IPS DF 19.7 (cell line): ENCODE measurements at places on chromosomes 3 and 15.

DNA sequence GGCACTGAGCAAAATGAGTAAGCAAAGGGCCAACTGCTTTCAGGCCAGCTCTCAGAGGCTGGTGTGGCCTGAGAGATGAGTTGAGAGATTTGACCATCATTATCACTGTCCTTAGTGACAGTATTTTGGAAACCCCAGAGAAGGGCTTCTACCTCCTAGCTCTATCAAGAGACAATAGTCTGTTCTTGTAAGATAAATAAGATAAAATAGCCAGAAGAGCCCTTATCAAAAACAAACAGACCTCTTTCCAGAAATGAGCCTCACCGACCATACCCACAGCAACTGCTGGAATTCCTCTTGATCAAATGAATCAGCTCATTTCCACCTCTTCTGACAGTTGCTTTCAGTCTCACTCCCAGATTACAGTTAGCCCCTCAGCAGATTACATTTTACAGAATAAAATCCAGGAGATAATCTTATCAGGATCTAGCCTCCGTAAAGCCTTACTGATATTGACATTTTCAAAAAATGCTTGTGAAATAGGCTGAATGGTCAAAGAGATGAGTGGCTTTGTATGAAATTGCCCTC is 4.5 kb downstream of the HDC start:
- DNase-seq = no peak

- no peak for DNase-seq
Observed at GRCh38 chr15:60989696-60990095, 239.4 kb downstream of the RORA start.

DNA sequence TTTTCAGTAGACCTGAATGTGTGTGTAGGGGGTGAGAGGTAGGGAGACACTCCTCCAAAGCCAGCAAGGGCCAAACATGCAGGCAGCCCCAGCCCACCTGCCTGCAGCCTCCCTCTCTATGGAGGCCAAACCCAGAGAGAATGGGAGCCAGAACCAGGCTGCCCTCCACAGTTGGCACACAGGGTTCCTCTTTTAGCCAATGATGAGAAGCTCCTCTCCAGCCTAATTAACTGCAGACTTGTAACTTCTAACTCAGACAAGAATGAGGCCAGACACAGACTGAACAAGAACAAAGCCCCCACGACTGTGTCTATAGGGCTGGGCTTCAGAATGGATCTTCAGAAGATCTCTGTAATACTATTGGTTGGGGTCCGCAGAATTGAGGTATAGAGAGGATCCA is 12.3 kb upstream of the TLE3 start:
- no peak for DNase-seq

DNA sequence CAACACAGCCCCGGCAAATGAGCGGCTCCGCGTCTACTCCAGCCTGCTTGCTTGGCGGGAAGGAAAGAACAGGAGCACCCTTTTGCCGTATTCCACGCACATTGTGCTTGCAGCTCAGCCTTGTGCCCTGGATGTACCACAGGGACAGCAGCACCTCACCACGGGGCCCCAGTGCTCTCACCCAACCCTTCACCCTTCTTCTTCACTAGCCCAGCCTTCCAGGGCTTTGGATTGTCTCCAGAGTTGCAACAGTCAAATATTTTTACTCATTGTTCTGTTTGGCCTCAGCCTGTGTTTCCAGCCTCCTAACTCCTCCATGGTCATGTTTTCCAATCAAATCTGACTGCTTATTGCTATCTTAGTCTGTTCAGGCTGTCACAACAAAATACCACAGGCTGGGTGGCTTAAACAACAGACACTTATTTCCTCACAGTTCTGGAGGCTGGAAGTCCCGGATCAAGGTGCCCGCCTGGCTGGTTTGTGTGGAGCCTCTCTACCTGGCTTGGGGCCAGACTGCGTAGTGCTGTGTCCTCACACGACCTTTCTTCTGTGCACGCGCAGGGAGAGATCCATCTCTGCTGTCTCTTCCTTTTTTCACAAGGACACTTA is 79.2 kb upstream of the ABHD17C start:
- no peak for DNase-seq

DNA sequence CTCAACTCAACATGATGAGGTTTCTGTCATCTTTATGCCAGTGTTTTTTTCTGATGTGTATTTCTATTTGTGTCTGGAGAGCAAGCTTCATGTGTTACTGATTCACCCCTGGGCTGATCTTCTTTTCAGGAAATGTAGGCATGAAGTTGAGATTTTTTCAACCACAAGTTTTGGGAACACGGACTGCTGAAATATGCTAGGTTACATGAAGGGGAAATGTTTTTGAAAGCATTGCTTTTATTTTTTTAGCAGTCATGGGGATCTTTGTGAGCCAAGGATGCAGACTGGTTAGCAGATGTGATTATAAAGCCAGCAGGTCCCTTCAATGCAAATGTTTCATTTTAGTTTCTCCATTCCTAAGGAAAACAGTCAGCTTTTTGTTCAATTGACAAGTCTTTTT is 219.3 kb upstream of the COL8A1 start:
- no peak for DNase-seq

DNA sequence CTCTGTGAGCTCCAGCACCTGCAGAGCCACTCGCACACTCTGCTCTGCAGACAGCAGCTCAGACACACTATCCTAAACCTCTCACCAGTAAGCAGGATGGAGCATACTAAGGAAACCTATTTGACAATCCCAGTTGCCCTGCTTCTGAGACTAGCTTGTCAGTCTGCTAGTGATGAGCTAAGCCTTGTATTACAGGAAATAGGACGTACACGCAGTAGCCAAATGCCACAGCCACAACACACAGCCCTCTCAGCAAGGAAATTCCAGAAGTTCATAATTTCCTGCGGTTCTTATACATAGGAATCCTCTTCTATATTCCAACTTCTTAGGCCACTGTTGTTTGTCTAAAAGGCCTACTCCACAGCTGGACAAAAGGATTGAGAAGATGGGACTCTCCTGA is 74.5 kb downstream of the MYLK start:
- DNase-seq = no peak

- DNase-seq = no peak
Observed at GRCh38 chr15:80211976-80212375, 40.0 kb downstream of the CTXND1 start.

DNA sequence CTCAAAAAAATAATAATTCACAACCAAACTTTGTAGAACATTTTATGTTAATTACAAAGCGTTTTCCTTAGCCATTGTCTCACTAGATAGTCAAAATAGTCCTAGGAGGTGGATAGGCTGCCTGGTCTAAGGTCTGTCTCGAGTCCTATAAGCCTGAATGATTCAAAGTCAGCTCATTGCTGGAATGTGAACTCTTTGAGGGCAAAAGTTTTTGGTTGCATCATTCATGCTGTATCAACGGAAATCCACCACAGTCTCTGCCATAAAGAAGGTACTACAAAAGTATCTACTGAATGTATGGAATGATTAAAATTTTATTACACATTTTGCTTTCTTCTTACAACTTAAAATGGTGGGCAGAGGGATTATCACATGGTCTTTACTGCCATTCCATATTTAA is 387.3 kb upstream of the RARB start:
- DNase-seq = no peak

GRCh38 chr3:171883257-171883892 is 40.2 kb downstream of the TMEM212 start:
- DNase-seq = no peak

DNA sequence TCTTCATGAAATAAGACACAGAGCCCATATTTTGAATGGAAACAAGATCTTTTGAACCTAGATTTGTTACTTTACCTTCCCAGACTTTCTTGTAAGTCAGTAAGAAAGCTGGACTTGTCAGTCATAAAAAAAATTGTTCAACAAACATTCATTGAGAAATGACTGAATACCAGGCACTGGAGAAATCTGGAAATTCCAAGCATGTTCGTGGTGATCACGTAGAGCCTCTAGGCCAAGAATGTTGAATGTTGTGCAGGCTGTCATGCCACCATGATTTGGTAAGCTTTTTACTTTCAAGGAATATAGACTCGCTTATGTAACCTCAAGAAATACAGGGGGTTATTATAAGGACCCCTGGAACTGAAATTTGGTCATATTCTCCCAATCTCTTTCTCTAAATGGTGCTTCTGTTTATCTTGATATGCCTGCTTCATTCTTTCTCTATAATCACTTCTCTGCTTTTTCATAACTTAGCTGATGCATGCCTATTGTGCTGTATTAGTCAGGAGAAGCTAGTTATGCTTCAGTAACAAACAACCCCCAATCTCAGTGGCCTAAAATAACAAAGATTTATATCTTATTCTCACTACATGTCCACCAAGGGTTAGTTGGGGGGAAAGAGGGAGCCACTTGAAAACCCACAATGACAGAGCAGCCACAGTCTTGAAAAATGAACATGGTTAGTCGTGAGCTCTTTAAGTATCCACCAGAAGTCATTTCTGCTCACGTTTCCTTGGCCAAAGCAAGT is 3.4 kb upstream of the TPM1 start:
- no peak for DNase-seq

- DNase-seq = no peak
Observed at GRCh38 chr15:90432253-90432652, 44.2 kb downstream of the IQGAP1 start.

DNA sequence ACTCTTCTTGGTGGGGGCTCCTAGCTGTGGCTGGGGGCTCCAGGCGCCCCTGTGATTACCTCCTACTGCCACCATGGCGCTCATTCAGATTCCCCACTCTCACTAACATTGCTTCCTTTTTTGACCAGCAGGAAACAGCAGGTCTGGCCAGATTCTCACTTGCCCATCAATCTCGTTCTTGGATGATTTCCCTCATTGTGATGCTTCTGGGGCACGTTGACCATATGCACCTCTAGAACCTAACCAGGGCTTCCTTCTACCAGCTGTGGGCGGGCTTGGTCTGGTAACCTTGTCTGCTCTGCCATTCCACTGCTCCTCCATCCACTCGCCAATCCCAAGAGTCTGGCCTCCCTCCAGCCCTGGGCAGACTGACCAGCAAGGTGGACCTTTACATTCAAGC is 35.9 kb upstream of the PTPN23 start:
- no peak for DNase-seq

DNA sequence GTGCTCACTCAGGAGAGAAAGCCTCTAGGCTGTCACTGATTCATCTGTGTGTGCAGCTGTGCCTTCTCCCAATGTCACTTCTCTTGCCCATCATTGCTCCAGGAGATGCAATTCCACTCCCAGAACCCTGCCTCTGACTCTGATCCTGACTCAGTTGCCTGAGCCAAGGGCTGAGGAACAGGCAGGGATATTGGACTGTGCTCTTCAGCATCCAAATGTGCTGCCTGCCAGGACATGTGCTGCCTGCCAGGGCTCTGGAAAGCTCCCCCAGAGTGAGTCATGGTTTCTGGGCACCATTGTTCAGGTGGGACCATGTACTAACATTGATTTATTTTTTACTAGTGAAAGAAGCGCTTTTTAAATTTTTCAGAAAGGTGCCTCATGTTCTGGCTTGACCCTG is 71.0 kb downstream of the TRIM42 start:
- DNase-seq = no peak

DNA sequence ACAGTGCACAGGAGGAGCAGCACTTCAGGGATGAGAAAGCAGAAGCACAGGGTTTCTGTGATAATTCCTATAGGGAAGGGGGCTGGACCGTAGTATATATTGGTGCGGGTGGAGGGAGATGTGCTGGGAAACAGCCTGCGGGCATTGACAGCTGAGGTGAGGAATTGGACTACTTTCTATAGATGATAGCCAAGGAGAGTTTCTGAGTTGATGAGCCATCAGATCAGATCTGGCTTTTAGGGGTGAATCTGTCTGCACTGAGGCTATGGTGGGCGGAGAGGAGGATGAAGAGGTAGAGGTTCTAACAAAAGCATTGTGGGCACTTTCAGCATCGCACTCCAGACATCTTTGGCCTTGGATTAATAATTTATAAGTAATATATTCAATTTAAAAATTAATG is 33.1 kb downstream of the SELENOT start:
- no peak for DNase-seq

GRCh38 chr3:108255131-108255530 is 32.9 kb upstream of the IFT57 start:
- no peak for DNase-seq

DNA sequence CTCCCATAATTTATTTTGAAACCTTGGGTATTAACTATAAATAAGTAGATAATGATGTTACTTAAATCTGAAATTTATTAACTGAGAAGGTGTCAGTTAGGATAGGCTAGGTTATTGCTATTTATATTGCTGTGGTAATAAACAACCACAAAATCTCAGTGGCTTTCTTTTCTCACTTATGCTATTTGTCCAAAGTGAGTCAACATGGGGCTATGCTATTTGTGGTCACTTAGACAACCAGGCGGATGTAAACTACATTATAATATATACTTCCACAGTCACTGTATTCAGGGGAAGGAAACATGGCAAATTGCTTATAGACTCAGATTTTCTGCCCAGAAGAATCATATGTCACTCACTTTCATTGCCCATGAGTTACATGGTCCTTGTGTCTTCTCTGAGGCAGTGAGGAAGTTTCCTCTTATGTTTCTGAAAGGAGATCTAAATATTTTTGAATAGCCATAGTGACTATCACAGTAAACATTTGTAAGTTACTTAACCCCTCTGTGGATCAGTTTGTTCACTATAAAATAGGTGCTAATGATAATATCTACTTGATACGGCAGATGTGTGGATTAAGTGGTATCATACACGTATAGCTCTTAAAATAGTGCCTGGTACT is 19.8 kb downstream of the HMG20A start:
- no peak for DNase-seq

GRCh38 chr3:36643192-36643591 is 121.2 kb downstream of the DCLK3 start:
- DNase-seq = no peak

DNA sequence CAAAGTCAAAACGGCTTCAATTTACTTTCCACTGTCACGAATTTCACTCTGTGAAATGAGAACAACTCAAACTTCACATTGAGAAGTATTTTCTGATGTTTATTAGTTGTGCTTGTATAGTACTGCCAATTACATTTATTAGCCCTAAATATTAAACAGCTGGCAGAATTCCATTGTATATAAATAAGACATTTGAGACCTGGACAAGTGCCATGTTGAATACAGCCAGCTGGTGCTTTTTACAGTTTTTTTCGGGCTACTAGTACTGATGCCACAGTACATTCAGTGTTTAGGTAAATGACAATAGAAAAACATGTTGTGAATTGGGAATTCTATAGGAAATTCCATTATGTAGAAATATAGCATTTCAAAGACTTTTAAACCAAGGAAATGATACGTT is 79.0 kb downstream of the EPHA3 start:
- DNase-seq = no peak

GRCh38 chr15:30958219-30958618 is 33.2 kb downstream of the MTMR10 start:
- no peak for DNase-seq

GRCh38 chr15:65189102-65189740 is 4.1 kb upstream of the CLPX start:
- DNase-seq = no peak
